Omental fat pad (tissue), 4 donors: ENCODE measurements at places on chromosomes 2 and 18. TPM values are rescaled to one million over a fixed set of nuclear protein-coding genes. Genes with fewer than 3 reads are reported as not detected.

DNA sequence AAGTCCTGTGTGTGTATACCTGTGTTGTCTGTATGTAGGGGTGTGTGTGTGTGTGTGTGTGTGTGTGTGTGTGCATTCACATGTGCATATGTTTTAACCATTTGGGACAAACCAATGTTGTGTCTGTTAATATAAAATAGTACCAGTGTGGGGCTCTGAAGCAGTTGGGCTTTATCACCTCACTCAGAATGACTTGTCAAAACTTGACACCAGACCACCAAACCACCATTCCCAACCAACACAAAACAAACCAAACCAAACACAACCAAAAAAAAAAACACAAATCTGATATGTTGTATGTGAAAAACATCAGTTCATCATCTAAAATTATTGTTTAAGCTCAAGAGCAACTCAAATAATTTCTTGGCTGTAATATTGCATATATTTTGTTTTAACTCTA lies 42.1 kb downstream of the CALCRL start:
- no peak for DNase-seq

- no peak for DNase-seq
Measured at GRCh38 chr18:79724299-79725080, 44.9 kb downstream of the CTDP1 start.

DNA sequence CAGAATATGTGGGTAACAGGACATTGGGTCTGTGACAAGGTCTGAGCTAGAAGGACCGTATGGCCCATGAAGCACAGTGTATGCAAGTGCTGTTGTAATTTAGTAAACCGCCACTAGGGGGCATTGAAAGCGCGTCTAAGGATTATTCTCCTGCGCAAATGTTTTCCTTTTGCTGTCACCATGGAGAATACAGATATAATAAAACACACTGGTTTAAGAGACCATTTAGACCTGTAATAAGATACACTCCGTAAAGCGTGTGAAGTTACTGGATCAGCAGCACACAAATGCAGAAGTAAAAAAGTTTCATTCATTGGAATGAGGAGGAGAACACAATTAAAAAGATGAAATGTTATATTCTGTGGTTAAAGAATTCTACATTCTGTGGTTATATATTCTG lies 272.4 kb downstream of the AGAP1 start:
- DNase-seq = no peak

Gene CPO
- total RNA-seq = 0.69 TPM

GRCh38 chr18:21257386-21257785 lies 15.4 kb downstream of the GREB1L start:
- DNase-seq = no peak

Gene IKZF2
- 18.0 TPM for total RNA-seq

GRCh38 chr18:32036506-32037180 lies 18.0 kb downstream of the RNF125 start:
- no peak for DNase-seq

Gene DNAH6
- total RNA-seq = 0.16 TPM

DNA sequence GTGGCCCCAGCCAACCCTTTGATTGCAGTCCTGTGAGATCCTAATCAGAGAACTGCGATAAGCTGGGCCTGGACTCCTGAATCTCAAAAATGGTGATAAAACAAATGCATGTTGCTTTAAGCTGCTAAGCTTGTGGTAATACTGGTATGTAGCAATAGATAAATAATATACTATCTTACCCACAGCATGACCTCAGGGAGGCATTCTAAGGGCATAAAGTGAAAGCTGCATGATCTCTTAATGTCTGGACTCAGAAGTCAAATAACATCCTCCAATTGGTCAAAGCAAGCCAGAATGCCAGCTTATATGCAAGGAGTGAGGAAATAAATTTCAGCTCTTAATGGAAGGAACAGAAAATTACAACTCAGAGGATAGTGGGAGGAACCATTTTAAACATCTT lies 246.1 kb downstream of the FSIP2 start:
- DNase-seq = no peak

- DNase-seq = no peak
Measured at GRCh38 chr2:219225350-219225749, 4.1 kb downstream of the ATG9A start.

DNA sequence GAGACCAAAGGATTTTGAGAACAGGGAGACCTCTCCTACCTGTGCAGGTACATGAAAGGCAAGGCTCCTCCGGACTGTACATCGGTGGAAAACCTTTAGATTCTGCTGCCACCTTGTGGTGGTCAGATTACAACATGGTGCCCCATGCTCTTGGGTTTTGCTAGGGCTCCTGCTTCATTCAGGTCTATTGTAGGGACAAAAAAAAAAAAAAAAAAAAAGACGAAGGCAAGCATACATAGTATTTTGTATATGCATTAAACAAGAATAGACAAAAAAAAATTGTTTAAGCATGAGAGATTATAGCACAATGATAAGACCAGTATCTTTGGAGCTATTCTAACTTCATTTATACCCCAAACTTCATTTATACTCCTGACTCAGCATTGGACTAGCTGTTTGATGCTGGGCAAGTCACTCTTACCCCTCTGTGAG lies 27.4 kb upstream of the SPR start:
- DNase-seq = no peak
